ENCODE measurements at places on chromosomes 5 and 9.

- DNase-seq, result no peak
Measured at GRCh38 chr5:44225231-44226160, 163.7 kb downstream of the FGF10 start.

GRCh38 chr5:5419291-5420210 is 2.9 kb upstream of the ICE1 start:
- no peak for DNase-seq

DNA sequence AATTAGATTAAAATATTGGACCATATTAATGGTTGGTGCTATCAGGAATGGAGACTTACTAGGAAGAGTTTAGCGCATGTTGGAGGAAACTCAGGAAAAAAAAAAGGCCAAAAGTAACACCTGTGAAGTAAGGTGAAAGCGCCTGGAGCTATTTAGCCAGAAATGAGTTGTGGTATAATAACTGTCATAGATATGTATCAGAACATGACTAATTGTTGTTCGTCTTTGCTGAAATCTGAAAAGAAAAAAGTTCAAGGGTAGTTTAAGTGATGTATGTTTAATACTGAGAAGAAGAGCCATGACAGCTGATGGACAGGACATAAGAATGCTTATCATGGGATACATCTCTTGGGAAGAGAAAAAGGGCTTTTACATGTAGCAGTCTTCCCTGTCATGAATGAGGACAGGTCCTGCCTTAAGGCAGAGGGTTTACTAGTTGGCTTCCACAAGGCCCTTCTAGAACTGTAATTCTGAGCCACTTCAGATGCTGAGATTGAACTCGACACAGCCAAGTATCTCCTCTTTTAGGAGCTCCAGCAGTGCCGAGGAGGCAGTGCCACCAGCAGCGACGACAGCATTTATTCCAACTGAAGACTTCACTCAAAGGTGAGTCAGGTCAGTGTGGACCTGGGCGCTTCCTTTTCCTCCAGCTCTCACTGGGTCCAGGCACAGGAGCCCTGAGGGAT is 940 bp upstream of the CAMK4 start:
- DNase-seq, result peak; percentile 52

GRCh38 chr5:132667761-132668705 is 5.8 kb upstream of the IL4 start:
- no peak for DNase-seq

GRCh38 chr9:34715639-34716215 is 5.8 kb upstream of the CCL21 start:
- no peak for DNase-seq

GRCh38 chr5:65142016-65142415 is 339.7 kb downstream of the ADAMTS6 start:
- DNase-seq, result no peak

DNA sequence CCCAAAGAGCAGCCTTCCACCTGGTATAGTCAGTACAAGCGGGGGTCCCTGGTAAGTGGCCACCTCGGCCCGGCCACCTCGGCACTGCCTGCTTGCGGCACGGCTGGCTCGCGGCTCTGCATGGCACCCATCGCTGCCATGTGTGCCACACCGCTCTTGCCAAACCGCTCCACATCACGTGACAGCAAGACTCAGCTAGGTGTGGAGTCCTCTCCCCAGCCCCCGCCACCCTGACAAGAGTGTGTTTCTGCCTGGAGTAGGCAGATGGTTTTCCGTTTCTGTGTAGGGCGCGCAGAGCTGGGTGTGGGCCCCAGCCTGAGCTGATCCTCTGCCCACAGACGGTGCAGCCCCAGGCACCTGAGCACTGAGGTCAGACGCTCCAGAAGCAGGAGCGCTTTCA is 50.5 kb upstream of the FCN2 start:
- no peak for DNase-seq

GRCh38 chr5:172901012-172901780 is 58.0 kb upstream of the RPL26L1 start:
- DNase-seq, result no peak

DNA sequence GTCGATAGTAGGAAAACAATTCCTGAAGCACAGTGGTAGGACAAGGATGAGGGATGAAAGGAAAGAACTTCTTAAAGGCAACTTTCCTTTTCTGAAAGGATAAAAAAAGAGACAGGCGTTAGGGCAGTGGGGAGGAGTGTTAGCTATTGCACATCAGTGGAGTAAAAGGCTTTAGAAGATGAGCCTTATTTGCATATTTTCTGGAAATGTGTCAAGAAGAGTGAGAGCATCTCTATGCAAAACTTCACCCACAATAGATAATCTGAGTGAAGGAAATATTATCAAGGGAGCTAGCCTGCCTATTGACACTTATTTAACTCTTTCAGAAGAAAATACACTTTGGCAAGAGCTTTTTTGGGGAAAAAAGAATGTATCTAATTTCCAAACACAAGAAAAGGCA is 151.6 kb downstream of the MACIR start:
- no peak for DNase-seq

- peak; percentile 65 for DNase-seq
Measured at GRCh38 chr5:159341906-159342310, 11.6 kb upstream of the IL12B start.

- DNase-seq, result no peak
Measured at GRCh38 chr9:71670121-71670520, 98.2 kb downstream of the CEMIP2 start.

Data from activated CD8-positive, alpha-beta T cell treated with anti-CD3 and anti-CD28 coated beads, Interleukin-2, amount 10 ng/mL, durations not matched to agents 7 days and 5 days (primary cell).